Sigmoid colon (tissue), 7 donors: ENCODE measurements at places on chromosomes 3 and 15. TPM values are rescaled to one million over a fixed set of nuclear protein-coding genes. Genes with fewer than 3 reads are reported as not detected.

DNA sequence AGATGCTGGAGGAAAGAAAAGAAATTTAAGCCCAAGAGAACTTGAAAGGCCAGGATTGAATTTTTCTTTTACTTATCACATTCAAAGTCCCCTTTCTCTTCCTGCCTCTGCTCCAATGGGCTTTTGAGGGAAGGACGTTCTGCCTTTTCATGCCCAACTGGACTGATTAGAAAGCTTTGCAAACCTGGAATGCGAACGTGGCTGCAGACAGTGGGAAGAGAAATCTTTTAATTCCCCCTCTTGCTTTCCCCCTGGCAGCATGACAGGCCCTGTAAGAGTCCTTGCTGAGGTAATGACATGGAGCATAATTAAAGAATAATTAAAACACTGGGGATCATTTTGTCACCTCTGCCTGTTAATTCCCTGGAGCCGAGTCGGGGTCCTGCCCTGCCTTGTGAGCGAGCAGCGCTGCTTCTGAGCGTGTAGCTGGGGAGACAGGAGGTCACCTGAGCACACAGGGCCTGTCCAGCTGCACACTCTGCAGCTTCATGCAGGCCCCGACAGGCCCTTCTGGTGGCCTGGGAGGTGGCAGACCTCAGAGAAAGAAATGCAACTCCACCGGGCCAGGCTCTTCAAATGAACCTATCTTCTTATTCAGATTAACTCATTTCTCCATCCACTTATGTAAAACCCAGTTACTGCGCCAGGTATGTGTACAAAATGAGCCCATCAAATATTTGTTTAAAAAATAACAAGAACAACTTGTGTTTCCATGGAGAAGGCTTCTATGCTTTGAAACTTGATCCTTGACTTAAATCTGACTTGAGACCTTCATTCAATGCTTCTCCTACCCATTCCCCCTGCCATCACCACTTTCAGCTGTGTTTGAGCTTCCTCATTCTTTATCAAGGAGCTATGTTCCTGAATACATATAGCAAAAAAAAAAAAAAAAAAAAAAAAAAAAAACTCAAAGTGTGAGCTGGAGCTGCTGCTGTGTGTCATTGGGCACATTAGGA is 628.2 kb upstream of the CFAP20DC start:
- no peak for DNase-seq

DNA sequence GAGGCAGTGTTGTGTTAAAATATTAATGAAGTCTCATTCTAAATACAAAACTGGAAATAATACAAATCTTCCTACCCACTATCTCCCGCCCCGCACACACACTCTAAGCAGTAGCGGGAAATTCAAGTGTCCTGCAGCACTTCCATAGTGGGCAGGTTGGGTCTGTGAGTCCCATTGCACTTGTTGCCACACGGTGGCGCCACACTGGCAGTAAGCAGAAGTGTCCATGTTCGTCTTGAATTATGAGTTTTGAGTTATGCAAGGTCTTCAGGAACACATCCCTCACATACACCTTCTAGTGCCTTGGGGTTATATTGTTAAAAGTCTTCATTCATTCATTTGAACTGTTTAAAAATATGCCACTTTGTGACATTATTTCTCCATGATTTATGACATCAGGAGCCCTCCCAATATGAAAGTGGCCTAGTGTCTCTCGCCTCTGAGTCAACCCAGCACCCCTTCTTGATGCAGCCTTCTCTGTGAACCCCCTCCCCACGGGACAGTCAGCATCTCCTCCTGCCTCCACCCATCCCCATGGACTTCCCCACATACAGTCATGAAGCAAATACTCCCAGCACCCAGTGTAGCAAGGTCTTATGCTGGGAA is 17.6 kb upstream of the CCDC174 start:
- no peak for DNase-seq

DNA sequence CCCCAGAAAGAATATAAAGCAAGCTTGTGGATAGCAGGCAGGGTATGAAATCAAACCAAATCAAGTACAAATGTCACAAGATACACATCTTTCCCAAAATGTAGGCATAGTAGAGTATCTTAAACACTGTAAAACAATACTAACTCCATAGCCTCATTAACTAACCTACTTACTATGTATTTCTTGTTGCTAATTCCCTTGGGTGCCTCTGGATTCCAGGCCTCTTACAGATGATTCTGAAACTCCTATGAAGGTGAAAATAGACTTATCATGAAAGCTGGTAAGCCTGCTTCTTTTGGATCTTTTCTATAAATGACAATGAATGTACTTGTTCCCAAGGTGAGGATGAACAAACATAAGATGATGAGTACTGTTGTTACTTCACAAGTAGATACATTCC is 93.8 kb downstream of the FRMD5 start:
- DNase-seq = no peak

DNA sequence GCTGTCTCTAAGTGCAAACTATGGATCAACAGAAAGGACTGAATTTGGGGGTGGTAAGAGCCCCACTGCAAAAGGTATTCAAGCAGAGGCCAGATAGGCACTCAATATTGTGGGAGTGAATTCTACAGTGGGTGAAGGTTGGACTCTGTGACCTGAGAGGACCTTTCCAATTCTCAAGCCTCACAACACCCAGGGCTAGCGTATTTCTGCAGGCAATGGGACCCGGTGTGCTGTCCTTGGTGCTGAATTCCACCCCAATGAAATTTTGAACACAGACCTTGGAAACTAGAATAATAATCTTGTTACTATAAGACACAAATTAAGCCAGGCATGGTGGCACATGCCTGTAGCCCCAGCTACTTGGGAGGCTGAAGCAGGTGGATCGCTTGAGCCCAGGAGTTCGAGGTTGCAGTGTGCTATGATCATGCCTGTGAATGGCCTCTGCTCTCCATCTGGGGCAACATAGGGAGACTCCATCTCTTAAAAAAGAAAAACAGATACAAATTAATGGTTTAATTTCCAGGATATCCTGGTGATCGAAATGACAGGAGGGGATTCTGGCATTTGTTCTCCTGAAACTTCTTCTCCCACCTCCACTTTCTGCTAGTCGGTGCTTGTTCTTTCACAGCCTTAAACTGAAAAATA is 135.4 kb downstream of the RAB11A start:
- DNase-seq = no peak

DNA sequence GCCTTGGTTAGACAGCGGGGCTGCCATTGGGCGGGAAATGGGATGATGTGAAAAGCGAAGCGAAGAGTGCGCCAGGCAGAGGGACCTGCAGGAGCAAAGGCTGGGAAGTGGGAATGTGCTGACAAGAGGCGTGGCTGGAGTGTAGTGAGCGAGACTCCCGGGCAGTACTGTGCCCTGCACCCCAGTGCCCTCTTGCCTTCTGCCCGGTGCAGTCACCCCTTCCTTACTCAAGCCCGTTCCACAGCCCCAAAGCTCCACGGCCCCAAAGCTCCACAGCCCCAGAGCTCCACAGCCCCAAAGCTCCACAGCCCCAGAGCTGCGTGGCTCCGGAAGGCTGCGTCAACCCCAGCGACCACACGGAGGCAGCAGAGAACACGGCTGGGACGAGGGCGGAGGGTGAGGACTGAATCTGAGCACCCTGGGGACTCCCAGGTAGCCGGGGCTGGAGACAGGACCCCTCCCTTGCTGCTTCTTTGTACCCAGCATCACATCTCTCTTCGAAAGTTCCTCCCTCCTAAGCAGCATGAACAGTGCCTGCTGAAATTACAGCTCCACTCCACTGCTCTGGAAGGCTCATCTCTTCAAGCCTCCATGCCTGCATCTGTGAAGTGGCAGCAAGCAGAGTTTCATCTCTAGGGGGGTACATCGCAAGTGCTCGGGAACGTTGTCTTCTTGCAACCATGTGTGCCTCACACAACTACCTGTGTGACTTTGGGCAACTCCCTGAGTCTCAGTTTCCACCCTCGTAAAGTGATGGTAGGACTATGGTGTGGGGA is 108.9 kb downstream of the FBLN2 start:
- no peak for DNase-seq

The THBS1 gene
- total RNA-seq = 172 TPM
